ENCODE measurements at places on chromosomes 6 and 20.

GRCh38 chr6:74902089-74902488, 303.8 kb downstream of the COL12A1 start:
- no peak for DNase-seq

GRCh38 chr20:1648101-1648500, 9.5 kb downstream of the SIRPG start:
- DNase-seq: no peak

DNA sequence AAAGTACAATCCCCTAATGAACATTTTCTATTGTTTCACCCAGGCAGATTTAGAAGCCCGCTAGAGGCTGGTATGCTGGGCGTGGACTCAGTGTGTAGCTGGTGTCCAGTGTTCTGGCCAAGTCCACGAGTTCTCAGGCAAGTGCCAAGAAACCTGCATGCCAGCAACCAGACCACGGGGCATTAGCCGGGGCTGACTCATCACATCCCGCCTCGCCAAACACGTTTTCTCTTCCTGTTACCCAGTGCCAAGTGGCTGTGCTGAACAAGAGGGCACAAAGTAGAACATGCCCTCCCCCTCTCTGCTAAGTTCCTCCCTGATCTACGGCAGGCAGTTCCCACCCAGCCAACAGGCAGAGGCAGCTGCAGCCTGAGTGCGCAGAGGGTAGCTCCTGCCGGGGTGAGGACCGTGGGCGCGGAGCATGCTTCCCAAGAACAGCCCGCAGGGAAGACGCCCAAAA, 29.6 kb downstream of the RAMACL start:
- no peak for DNase-seq

DNA sequence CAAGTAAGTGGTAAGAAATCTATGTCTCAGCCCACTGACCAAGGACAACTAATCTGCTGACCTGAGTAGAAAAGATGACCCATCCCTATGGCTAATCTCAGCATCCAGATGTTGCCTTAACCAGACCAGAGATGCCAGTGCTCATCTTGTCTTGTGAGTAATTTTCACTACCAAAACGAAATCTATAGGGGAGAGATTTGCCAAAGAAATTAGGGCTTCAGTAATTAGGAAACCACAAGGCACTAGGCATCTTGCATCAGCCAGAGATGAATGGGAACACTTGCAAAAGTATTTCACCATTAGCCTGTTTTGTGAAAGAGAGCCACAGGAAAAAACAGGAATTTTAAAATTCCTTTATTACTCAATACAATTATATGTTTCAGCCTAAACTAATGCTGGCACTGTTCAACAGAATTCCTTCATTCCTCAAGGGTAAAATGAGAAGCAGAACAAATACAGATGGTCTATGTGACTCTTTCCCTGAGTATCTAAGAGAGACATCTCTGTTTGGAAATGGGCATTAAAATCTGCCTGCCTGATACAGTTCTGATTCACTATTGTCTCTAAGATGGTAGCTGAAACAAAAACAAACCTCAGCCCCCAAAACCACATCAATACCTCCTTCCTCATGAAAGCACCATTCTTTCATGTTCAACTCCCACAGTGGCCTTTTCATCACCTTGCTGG, 87.8 kb downstream of the GMDS start:
- DNase-seq: no peak

All from stimulated activated CD8-positive, alpha-beta memory T cell treated with anti-CD3 and anti-CD28 coated beads, Interleukin-4, amount 100 ng/mL, for 1 hour (primary cell).